ENCODE measurements at places on chromosomes 5 and 9.

DNA sequence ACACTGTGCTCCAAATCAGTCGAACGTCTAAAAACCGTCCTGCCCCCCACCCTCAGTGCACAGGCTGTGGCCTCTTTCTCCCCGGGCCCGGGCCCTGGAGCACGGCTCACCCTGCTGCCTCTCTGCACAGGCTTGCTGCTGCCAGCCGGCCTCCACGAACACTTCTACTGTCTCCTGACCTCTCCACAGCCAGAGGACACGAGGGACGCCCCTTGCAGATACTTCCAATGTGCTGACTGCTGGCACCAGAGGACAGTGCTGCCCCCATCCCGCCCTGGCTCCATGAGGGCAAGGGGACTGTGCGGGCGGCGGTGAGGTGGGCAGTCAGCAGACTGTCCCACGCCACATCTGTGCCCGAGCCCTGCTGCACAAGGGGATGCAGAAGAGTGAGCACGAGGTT lies 174.8 kb downstream of the COL23A1 start:
- DNase-seq: no peak

DNA sequence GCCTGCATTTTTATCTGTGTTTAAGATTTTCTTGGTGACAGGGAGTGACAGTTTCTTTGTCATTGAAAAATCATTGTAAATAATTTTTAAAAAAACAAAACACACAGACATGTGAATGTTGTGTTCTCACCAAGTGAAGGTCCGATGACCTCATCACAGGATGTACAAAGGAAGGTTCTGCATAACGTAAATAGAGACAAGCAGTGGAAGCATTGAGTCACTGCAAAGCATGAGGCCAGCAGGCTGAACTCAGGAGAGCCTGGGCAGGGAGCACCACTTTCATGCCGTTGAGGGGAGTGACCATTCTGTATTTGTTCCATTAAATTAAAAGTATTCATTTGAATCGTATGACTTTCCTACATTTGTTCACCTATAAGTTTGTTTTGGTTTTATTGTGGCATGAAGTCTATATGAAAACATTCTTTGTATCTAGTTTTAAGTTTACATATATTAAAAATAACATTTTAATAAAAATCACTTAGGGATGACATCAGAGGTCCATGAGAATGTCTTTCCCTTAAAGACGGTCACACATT lies 70.4 kb upstream of the TLE1 start:
- DNase-seq: no peak

DNA sequence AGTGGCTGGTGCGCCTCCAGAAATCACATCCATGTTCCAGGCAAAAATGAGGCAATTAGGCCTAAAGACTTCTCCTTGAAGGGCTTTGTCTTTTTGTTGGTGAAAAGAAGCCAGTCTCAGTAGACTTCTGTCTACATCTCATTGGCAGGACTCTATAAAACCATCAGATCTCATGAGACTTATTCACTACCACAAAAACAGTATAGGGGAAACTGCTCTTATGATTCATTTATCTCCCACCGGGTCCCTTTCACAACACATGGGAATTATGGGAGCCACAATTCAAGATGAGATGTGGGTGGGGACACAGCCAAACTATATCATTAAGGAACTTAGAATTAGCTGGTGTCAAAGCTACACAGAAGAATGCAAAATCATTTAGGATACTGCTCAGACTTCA lies 77.7 kb upstream of the SNX2 start:
- DNase-seq: no peak

DNA sequence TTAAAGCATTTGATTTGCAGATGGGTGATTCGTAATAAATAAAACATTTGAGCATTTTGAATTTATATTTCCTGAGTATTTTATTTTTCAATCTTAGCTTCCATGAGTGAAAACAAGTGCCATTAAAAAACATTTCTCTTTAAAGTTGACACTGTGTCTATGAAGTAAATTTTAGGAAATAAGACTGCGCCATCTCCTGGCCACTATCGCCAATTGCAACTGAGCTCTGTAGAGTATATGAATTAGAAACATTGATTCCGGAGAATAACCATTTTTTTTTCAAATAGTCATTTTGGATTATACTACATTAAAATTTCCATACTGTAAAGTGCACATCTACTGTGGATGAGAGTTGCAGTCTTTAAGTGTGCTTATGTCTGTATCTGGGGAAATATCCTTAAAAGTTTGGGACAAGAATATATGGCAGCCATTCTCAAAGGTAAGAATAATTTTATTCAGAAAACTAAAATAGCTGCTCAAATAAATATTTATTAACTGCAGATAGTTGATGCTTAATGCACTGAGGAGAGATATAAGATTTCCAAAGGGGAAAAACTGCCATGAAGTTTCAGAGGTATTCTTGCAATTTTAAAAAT lies 5.9 kb downstream of the DMRTA1 start:
- no peak for DNase-seq

GRCh38 chr5:38994324-38994927 lies 79.8 kb downstream of the RICTOR start:
- DNase-seq: no peak

DNA sequence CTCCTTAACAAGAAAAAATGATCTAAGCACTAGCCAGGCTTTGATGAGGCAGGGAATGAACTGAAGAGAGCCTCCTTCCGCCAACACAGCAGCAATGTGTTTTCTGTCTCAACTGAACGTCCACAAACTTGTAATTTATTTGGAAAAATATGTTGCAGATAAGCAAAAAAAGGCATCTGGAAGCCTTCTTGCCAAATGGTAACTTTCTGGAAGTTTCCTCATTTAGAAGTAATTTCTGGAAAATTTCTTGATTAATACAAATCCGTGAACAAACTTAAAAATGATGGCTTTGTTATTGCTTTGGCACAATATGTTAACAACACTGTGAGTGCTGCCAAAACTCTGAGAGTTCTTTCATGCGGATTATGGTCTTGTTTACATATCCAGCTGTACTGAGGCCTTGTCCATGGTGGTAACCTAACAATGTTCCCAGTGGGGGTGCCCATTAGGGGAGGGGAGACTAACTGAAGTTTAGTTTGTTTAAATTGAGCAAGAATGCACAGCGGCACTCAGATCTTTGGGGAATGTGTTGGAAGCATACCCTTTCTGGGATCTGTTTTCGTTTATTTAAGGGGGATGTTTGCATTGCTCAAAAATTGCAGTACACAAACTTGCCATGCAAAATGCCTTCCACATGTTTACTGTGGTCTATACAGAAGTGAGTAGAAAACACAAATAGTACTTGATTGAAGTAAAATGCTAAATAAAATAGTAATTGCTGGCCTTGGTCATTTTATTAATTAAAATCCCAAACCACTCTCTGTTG lies 334.7 kb downstream of the NR2F1-AS1 start:
- no peak for DNase-seq

DNA sequence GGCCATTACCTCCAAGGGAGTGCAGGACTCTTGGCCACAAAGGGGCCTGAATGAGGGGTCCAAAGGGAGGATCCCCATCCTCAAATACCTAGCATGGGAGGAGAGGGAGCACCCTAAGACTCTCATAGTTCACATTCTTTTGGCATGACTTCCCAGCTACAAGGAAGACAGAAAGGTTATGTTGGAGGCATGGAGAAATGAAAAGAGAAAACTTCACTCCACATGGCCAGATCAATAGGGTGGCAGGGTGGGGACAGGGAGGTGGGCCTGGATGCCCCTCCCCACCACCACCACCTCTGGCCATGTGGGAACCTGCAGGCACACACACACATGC lies 97.6 kb downstream of the PAX5 start:
- DNase-seq: no peak

DNA sequence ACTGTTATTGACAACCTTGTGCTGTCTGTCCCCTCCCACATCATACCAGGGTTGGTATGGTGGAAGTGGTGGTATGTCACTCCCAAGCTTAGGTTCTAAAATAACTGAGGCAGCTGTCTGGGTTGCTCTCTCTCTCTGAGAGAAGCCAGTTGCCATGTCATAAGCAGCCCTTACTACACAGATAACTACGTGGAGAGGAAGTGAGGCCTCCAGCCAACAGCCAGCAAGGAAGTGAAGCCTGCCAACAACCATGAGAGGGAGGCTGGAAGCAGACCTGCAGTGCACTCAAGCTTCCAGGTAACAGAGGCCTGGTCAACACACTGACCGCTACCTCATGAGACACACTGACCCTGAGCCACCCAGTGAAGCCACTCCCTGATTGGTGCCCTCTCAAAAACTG lies 18.6 kb downstream of the CTNNAL1 start:
- no peak for DNase-seq

- no peak for DNase-seq
These were observed 69.6 kb upstream of the TGFBR1 start for GRCh38 chr9:99035313-99035712.

DNA sequence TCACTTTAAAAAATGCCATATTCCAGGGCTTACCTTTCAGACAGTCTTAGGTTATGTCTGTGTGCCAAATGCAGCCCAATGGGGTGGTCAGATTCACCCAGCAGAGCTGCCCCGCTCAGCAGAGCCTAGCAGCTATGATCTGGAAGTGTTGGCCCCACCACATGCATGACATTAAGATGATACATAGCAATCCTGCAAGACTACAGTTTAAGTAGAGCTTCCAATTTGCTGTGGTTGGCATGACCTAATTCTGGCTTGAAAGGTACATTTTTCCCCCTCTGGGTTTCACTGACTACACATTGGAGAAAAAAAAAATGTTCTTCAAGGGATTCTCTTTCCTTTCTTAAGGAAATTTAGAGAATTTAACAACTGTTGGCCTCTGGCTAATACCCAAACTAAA lies 22.5 kb downstream of the MEF2C start:
- DNase-seq: no peak
